ENCODE measurements at places on chromosomes 7 and 10. TPM values are rescaled to one million over a fixed set of nuclear protein-coding genes. Genes with fewer than 3 reads are reported as not detected.

DNA sequence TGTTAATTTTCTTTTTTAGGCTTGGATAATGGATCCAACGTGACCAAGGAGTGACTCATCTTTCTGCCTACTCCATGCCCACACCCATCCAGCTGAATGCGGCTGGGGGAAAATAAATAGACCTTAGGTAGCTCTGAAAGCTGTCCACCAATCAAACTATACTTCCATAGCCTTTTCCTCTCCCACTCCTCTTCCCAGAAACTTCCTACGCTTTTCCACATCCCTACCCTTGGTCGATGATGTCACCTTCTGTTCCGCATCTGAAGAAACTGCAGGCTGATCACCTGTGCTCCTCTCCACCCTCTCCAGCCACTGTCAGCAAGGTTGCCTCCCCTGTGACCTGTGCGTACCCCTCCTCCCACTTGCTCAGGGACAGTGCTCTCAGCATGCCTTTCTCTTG, 359.8 kb upstream of the KLF6 start:
- no peak for DNase-seq
- no peaks in the 10 kb centered on the region for H3K4me1 ChIP-seq
- no peaks in the 10 kb centered on the region for H3K36me3 ChIP-seq
- H3K27ac ChIP-seq: no peak overlapping the region
- no peak overlapping the region for H3K4me3 ChIP-seq
- peaks cover 3% of the 10 kb centered on the region for H3K27me3 ChIP-seq

- no peak overlapping the region for H3K27ac ChIP-seq
- no peak overlapping the region for H3K4me3 ChIP-seq
- 0 out of 2 replicates have a peak, but pooled peaks cover 1% of the 10 kb centered on the region for H3K27me3 ChIP-seq
- H3K4me1 ChIP-seq: no peaks in the 10 kb centered on the region
Observed at GRCh38 chr7:137402536-137403352, 59.2 kb upstream of the PTN start.

Gene UNCX
- not detected for total RNA-seq

Gene CAV2
- total RNA-seq: 0.09 TPM

Gene RADIL
- total RNA-seq: 0.52 TPM
